ENCODE measurements at places on chromosomes 11 and 22. TPM values are rescaled to one million over a fixed set of nuclear protein-coding genes. Genes with fewer than 3 reads are reported as not detected.

Gene TOMT
- not detected for polyA plus RNA-seq

Gene CARD10
- polyA plus RNA-seq = 11.8 TPM

- no peak for DNase-seq
Observed at GRCh38 chr11:10298342-10298741, 4.3 kb upstream of the SBF2 start.

DNA sequence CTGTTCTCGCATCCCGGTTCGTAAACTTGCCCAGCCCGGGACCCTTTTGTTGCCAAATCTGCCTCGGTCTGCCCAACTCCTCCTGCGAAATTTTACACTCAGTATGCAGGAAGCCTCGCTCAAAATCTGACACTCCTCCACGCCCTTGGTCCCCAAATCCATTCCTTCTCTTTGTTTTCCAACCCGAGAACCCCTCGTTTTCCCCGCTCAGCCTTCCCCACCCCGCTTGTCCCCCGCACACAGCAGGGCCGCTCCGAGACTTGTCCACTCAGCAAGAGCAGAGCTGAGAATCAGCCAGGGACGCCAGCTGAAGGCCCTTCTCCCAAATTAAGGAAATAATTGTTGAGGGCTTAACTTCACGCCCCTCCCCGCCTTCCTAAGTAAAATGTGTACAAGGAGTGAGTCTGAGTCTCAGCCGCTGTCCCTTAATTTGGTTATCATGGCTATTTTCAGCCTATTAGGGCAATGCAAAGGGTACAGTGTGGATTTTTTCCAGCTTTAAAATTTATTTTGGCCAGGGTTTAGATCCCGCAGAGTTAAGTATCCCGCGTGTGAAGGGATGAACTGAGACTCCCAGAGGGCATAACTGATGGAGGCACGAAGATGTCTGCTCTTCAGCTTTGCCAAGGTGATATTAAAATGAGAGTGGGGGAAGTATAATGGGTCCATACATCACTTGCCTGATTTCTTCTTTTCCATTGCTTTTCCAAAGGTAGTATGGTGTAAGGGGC lies 581 bp upstream of the FBXO3 start:
- peak; percentile 4 for DNase-seq

Data from right lung (tissue), 10 donors.